Heart left ventricle (tissue), 16 donors: ENCODE measurements at places on chromosomes 12 and 14.

DNA sequence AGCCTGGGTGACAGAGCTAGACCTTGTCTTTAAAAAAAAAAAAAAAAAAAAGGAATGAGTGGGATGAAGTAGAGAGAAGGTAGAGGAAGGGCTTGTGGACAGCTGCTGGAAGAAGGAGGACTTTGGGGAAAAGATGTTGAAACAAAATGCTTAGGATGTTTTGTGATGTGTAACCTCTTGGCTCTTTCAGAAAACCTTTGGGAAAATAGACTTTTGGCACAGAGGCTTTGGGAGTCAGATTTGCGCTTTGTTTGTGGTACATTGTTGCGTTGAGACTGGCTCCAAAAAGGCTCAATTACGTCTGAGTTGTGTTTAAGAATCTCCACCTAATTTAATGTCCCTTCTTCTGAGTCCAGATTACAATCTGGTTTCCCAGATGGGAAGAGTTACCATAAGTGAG, 32.9 kb upstream of the SPTLC2 start:
- DNase-seq = no peak

- no peak for DNase-seq
Observed at GRCh38 chr12:108807996-108808769, 49.2 kb downstream of the SSH1 start.

- no peak for DNase-seq
Observed at GRCh38 chr12:75994069-75994740, 37.4 kb downstream of the PHLDA1 start.

- no peak for DNase-seq
Observed at GRCh38 chr12:24084800-24085199, 135.3 kb upstream of the SOX5 start.

GRCh38 chr14:80269353-80269925, 58.1 kb upstream of the DIO2 start:
- DNase-seq = no peak

GRCh38 chr14:71287567-71287966, 380.3 kb downstream of the PCNX1 start:
- DNase-seq = no peak

DNA sequence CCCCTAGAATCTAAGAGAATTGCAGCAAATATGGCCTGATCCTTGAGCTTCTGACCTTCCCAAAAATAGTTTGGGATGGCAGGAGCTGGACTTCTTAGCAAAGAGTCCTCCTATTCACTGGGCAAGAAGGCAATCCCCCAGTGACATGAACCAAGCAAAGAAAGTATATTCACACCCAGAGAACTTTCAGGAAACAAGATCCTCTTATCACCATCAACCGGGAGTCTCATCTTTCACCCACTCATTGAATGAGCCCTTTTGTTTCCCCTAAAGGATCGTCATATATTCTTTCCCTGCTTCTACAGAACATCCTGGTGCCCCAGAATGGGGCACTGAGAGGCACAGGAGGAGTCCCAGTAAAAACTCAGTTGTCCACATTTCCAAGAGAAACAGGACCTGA, 19.7 kb downstream of the SPTB start:
- no peak for DNase-seq

DNA sequence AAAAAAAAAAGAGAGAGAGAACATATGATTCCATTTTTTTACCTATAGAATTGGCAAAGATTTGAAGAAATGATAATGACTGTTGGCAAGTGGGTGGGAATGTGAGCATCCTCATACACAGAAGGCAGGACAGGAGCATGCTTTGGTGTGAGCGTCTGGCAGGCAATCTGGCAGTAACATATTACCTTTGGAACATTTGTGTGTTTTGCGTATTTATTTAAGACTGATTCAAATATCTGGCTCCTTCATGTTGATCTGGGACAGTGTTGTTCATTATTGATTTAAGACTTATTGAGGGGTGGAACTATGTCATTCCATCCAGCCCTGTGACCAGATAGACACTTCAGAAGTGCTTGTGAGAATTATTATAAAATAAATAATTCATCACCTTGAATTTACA, 53.1 kb downstream of the PPP1R36 start:
- no peak for DNase-seq

GRCh38 chr12:130081117-130081805, 81.0 kb upstream of the FZD10 start:
- no peak for DNase-seq

DNA sequence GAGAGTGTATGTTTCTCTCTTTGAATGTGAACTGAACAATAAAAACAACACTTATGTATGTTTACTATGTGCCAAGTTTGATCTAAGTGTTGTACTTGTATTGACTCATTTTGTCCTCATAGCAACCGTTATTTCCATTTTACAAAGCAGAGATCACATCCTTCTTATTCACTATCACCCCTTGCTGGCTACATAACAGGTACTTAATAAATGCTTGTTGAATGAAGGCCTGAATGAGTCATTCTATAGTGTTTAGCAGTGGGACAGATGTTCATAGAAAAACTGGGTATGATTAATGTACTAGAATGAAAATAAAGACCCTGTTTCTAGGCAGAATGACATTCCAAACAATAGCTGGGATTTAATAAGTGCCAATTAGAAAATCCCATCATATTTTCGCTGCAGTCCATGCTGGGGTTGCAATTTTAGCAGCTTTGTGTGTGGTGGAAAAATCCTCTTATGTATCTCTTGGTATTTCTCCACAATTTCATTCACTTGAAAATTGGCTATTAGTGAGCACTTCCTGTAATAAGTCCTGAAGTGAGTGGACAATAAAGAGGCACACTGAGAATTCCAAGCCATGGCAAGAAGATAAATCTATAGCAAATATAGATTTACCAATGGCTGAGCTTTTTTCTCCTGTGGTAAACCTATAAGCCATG, 86.0 kb downstream of the FAR2 start:
- DNase-seq = no peak

- DNase-seq = no peak
Observed at GRCh38 chr12:119659289-119659897, 8.5 kb upstream of the PRKAB1 start.

DNA sequence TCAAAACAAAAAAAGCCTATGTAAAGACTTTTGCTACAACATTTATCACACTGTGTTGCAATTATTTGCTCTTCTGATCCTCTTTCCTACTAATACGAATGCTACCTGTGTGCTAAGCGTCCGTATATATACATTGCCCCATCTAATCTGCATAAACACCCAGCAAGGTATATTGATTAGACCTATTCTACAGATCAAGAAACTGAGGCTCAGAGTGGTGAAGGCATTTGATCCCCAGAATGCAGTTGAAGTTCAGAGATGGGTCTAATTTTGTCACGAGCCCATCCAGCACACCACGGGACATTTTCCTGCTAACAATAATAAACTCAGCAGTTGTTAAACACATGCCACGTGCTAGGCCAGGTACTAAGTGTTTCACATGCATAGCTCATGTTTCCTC, 25.1 kb upstream of the CORO1C start:
- no peak for DNase-seq

DNA sequence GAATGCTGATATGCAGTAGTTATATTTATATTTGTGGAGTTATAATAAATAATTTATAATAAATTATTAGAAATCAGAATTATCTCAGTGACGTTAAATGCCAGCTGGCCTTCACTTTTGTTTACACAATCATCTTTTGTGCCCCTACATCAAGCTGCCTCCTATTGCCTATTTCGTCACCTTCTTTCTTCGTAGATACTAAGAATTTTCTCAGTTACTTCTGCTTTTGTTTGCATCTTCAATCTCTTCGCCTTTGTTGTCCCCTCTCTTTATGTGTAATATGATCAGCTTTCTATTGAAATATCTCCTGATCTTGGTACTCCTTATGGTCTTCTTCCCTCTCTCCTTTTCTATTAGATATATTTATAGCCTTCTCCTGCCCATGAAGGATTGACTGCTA, 197.0 kb downstream of the ERC1 start:
- no peak for DNase-seq

DNA sequence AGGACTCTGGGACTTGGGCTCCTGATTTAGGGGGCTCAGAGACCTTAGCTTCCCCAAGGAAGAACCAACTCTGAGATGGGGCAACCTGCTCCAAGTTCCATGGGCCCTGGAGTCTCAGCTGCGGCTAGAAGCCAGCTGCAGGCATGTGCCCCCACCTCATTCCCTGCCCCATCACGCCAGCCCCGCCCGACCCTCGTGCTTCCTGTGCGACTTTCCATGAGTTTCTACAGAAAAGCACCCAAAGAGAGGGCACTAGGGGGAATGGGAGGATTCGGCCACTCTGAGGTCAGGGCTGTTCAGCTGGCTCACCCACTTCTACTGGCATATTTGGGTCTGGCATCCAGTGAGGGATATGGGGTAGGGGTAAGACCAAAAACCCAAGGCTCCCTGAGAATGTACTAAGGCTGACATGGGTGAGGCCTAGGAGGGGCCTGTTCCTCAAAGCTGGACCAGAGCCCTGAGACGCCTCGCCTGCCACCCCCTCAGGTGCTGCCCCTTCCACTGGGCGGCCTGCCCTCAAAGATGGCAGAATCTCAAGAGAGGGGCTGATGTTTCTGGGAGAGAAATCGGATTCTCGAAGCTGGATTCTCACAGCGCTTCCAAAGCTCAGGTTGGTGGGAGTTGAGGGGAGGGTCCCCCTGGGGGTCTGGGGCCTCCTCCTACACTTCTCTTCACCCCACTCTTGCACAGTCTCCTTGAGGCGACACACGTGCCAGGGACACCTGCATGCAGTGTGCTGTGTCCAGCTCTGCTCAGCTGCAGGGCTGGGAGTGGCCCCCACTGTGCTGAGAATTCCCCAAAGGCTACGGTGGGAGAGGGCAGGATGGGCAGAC, 22.1 kb downstream of the FAIM2 start:
- DNase-seq = peak; percentile 47

DNA sequence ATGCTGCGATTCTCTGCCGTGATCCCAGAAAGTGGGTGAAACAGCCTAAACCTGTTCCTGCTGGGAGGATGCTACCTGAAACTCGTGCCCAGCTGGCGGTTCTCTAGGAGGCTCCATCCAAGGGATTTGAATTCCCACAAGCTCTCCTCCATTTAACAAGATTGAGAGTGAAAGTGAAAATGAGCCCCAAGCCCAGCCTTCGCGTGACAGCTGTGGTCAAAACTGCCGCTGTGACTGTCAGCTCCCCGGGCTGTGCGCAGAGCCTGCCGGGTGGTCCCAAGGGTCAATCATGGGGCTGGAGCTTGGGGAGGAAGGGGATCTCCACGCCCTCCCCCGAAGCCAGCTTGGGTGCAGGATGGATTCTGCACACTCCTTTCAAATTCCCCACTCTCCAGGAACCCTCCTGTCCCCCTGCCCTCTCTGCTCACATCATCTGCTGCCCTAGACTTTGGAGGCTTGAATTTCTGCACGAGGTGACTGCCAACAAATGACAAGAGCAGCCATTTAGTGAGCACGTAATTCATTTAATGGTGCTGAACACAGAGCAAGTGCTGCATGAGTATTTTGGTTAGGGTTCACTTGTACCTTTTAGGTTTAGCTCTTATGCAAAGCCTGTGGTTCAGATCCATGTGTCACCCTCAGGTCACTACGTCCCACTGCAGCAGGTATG, 5.3 kb downstream of the ASB2 start:
- no peak for DNase-seq

- no peak for DNase-seq
Observed at GRCh38 chr12:85504624-85505023, 224.6 kb downstream of the ALX1 start.

- DNase-seq = no peak
Observed at GRCh38 chr14:103728721-103729120, 13.1 kb downstream of the ZFYVE21 start.

DNA sequence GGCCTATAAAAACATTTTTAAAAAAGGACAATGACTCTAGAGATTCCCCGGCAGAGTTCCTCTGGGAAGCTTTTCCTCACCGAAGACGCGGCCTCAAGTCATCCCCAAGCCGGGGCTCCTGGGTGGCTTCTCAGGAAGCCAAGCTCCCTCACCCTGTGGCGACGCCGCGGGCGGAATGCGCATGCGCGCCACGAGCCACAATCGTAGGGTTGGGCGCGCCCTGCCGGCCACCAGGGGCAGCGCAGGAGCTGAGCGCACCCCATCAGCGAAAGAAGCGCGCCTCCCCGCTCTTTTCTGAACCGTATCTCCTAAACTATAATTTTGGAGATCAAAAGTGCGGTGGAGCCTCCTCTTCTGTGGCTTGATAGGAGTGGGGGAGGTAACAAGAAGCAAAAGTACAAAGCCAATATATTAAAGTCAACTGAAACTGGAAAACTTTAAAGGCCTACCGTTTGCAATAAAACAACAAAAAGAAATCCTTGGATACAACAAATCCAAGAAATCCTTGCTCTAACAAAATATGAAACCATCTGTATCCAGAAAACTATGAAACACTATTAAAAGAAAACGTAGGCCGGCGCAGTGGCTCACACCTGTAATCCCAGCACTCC, 17.4 kb upstream of the CHFR start:
- DNase-seq = peak; percentile 90

- no peak for DNase-seq
Observed at GRCh38 chr14:74518221-74518620, 24.7 kb downstream of the ISCA2 start.

- DNase-seq = no peak
Observed at GRCh38 chr14:63857466-63858030, 4.7 kb downstream of the SYNE2 start.

DNA sequence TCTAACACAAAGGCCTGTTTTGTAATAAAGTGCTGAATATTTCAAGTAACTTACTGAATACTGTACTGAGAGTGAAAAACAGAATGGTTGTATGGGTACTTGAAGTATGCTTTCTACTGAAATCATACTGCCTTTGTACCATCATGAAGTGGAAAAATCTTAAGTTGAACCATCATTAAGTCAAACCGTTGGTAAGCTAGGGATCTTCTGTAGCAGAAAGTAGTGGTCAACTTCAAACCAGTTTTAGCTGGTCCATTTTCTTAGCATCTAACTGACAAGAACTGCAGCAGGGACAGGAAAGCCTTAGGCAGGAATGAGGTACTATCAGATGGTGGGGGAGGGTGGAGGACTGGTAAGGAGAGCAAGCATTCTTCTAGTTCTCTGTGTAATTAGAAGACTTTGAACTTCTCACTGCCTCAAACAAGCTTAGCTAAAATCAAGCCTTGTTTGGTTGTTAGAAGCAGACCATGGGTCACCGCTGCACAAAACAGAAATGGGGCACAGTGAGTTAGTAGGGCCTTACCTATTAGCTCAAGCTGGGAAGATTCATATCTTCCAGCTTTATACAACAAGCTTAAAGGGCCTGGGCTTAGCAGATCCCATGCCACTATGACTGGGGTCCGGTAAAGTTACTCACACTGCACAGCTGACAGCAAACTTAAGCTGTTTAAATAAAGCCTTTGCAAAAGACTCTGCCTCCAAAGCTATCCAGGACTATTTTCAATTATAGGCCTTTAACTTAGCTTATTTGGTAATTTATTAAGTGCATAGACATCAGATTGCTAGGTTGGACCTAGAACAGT, 73.8 kb downstream of the ACADS start:
- no peak for DNase-seq

DNA sequence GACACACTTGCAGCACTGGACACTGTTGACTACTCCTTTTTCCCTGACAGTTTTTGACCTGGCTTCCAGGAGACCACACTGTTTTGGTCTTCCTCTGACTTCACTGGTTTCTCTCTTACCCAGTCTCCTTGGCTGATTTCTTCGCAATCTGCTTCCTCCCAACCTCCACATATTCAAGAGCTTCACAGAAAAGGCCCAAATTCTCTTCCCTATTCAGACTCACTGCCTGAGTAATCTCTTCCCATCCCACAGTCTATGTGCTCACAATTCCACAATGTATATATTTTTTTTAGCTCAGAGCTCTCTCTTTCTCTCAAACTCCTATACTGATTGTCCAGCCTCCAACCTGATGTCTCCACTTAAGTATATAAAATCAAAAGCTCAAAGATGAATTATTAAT, 115.4 kb downstream of the SINHCAF start:
- no peak for DNase-seq
